ENCODE measurements at places on chromosomes 5 and 9.

- no peak for DNase-seq
Measured at GRCh38 chr9:135227641-135228251, 140.3 kb downstream of the OLFM1 start.

- no peak for DNase-seq
Measured at GRCh38 chr9:125816321-125816720, 69.1 kb downstream of the PBX3 start.

DNA sequence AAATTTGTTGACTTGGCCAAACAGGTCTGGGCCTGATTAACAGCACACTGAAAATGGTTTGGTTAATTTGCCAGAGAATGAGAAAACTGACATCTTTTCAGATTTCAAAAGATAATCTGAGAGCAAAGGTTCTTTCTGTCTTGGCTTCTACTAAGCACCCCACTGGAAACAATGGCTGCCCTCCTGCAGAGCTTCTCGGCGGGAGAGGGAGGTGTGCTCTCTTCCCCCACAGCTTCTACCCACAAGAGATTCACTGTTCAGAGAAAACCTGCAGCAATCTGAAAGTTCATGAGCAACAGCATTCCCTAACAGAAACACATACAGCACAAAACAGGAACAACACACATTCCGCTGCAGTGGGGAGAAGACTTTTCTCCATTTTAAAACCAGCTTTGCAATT, 3.0 kb downstream of the DNAH5 start:
- no peak for DNase-seq

- DNase-seq, result no peak
Measured at GRCh38 chr5:54831233-54831632, 154.2 kb downstream of the ESM1 start.

- DNase-seq, result no peak
Measured at GRCh38 chr9:121823451-121824169, 172.2 kb downstream of the DAB2IP start.

GRCh38 chr9:112355427-112355897, 22.0 kb upstream of the PTBP3 start:
- no peak for DNase-seq

DNA sequence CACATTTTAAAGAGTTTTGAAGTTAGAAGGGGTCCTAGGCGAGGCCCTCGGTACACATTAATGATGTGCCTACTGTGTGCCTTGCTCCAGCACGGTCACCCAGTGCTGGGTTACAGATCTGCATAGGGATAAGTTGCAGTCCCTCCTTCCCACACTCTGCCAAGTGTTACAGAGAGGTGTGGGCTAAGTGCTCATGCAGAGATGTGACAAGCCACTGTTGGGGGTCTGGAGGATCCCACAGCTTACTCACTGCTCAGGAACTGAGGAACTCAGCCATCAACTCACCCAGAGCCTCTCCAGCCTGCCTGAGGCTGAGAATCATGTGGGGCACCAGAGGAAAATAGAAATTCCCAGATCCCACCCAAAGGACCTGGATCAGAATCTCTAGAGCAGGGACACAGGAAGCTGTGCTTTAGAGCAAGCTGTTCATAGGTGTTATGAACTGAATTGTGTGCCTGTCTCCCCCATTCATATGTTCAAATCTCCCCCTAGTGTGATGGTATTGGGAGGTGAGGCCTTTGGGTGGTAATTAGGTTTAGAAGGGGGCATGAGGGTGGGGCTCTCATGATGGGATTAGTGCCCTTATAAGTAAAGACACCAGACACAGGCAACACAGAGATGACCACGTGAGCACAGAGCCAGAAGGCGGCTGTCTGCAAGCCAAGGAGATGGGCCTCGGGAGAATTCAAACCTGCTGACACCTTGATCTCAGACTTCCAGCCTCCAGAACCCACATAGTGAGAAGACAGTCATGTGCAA, 164.1 kb downstream of the HSD17B3 start:
- no peak for DNase-seq

GRCh38 chr9:107051392-107051791, 188.4 kb downstream of the ZNF462 start:
- no peak for DNase-seq

DNA sequence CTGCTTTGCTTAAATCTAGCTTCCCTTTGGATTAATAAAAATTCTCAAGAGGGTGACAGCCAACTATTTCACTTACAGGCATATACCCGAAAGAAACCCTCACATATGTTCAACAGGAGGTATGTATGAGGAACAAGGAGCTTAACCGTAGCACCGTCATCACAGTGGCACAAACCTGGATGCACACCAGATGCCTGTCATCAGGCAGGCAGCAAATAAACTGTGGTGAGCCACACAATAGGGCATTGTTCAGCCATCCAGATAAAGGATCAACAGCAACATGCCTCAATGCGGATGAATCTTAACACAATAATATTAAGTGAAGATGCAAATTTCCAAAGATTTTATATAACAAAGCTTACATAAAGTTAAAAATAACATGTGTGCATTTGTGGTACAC, 5.5 kb upstream of the TNFSF15 start:
- no peak for DNase-seq

DNA sequence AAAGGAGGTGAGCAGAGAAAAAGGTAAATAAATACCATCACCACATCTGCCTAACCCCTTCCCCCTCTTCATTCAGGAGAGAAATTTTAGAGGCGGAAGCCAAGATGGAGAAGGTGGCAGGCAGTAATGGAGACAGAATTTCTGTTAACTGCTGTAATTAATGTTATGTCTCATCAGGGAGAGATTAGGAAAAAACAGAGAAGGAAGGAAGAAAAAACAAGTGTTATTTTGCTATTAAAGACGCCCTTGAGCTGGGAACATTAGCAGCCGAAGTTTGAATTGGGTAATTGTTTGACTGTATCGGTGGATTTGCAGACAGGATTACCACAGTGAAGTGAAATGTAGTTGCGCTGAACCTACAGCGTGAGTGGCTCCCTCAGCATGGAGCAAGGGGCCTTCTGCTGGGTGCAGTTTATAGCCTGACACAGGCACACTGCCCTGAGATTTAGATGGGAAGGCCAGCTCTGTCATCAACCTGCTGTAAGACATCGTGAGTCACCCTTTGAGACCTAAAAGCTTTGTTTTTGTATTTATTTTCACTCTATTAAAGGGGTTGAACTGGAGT, 136.3 kb downstream of the ASTN2 start:
- DNase-seq, result no peak

DNA sequence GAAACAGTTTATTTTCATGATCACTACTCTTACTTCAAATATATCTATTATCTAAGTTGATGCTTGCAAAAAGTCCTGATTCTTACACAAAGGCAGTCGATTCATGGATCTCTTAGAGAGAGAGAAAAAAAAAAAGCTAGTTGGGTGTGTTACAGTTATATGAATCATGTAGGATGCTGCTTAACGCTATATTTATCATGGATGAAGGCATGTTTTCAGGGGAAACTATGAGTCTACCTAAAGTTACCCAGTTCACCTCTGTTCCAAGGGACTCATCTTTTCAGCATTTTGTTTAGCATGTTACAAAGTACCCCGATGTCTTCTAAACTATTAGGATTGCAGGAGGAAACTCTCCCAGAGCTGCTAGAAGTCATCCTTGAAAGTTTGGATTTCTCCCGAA, 13.5 kb downstream of the TMC1 start:
- DNase-seq, result no peak

GRCh38 chr5:124277767-124278545, 468.5 kb downstream of the ZNF608 start:
- no peak for DNase-seq

- DNase-seq, result no peak
Measured at GRCh38 chr5:145980259-145980658, 43.9 kb downstream of the SH3RF2 start.

GRCh38 chr9:134516464-134516863, 125.1 kb upstream of the COL5A1 start:
- no peak for DNase-seq

- no peak for DNase-seq
Measured at GRCh38 chr9:116074658-116075057, 78.9 kb upstream of the PAPPA start.

DNA sequence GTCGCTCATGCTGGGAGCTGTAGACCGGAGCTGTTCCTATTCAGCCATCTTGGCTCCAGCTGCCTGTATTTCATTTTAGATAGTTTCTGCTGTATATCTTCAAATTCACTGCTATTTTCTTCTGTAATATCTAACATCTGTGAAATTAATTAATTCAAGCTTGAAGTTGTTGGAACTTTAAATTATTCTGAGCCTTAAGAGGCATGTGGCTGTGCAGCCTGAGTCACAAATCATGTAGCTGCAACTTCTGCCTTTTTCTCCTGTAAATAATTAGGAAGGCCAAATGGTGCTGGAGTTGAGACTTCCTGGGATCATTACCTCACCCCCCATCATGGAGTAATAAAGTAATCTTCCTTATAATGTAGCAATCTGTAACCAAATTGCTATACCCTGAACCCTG, 183.3 kb upstream of the PCSK5 start:
- no peak for DNase-seq

- no peak for DNase-seq
Measured at GRCh38 chr5:43000111-43000840, 39.8 kb downstream of the ANXA2R start.

DNA sequence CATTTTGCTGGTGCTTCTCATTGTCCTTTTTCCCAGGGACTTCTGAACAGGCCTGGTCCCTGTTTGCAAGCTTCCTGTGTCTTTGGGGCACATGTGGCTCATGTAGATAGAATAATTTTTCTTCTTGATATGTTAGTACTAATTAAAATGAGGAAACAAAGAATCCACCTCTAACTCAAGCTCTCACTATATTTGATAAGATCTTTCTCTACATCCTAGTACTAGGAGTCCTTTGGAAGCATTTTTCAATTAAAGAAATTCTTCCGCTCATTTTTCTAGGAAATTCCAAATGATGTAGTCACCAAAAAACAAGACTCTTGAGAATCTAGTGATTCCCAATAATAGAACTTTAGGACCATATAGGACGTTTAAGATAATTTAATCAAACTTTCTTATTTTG, 165.3 kb downstream of the SEC61B start:
- DNase-seq, result no peak

GRCh38 chr5:168852329-168852728, 273.2 kb upstream of the PANK3 start:
- no peak for DNase-seq

DNA sequence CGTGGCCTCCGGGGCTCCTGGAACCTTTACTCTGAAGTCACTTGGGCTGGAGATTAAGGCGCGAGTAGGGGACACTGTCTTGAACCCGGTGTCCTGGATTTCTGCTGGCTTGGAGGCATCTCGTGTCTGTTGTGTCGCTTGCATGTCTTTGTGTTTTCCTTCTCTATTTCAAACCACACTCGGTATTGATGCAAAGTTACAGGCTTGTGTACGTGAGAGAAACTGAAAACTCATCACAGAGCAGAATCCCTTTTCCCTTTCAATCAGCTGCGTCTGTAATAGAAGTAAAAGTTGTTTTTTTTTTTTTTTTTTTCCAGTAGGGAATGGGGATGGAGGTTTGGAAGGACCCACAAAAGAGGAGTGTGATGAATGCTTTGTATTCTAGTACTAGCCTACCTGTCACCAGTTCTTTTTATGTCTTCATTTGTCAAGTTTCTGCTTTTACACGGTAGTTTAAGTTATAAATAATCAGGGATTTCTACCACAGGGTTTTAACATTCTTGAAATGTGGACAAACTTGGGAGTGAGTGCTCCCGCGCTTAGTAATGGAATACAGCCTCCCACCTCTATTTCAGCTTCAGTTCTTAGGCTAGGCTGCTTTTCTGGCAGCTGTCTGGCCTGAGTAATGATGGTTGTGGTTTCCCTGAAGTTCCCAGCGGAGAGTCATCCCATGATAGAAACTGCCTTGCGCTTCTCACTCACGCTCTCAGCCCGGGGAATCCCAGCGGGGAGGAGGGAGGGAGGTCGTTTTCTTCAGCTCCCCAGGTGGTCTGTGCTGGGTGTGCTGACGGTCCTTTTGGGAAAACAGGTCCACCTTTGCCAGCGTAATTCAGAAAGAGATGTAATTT, 763 bp downstream of the TJP2 start:
- DNase-seq, result peak; percentile 93

DNA sequence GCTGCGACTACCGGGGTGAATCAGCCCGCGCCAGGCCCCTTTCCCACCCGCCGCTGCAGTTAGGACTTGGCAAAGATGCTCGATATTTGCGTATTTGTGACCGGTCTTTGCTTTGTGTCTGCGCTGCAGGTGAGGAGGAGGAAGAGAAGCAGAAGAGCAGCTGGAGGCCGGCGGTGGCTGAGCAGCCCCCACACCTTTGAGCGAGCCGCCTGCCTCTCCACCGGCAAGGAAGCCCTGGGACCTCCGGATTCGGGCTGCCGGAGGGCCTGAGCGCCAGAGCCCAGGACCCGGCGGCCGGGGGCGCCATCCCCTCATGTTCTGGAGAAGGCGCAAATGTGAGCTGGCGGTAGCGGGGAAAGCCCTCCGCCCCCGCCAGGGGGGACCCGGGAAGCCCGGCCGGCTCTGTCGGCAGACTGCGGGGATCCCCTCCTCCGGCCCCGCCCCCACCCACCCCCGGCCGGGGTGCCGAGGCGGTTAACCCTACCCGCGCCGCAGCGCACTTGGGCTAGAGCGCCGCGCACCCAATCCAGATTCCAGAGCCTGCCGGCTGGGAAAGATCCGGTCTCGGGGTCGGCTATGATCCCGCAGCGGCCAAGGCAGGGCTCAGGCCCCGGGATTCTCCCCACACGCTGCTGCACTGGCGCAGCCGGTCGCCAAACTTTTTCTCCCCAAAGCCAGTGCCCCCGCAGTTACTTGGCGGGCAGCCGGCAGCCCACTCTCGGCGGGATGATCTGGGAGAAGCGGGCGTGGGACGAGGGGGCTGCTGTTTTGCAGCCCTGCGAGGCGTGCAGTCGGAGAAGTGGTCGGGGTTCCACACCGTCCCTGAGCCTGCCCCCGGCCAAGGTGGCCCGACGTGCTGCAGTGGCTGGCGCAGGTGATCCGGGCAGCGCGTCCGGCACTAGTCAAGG, 800 bp upstream of the KCNN2 start:
- DNase-seq, result no peak

All from GM04503 (cell line).